Stimulated activated CD8-positive, alpha-beta memory T cell treated with anti-CD3 and anti-CD28 coated beads, Interleukin-12 subunit alpha, Interleukin-12 subunit beta, amount 100 ng/mL, for 4 hours (primary cell): ENCODE measurements at places on chromosomes 4 and X.

DNA sequence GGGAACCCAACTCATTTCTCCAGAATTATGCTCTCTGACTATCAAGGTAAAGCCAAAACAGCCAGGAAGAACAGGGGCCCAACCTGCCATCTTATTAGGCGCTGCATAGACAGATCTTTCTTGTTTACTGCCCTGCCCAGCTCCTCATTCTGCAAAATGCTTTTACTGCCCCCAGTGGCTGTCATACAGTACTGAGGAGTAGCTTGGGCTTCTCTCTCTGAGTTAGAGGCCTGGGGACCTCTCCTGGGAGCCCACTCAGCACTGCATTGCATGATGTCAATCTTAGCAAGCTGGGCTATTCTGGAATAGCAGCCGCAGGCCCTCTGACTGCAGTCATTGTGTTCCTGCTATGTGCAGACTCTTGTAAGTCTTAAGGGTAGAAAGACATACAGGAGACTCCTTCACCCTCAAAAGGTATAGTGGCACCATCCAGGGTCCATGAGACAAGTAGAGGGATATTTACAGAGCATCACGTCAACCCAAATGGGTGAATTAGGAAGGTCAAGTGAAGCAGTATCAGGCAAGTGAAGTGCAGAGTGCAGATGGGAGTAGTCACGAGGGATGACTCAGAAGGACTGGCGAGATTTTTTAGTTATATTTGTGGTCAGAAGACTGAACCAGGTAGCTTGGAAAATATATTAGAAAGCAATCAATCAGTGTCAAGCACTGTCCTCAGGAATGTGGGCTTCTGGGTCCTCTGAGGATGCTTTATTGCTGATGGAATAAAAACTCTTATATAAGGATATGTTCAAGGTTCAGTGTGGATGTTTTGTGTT, 294.1 kb upstream of the SFRP2 start:
- DNase-seq: no peak

GRCh38 chr4:4870576-4871241, 11.2 kb downstream of the MSX1 start:
- DNase-seq: no peak

- DNase-seq: no peak
These were observed 94.5 kb upstream of the GALNTL6 start for GRCh38 chr4:171718665-171719064.

DNA sequence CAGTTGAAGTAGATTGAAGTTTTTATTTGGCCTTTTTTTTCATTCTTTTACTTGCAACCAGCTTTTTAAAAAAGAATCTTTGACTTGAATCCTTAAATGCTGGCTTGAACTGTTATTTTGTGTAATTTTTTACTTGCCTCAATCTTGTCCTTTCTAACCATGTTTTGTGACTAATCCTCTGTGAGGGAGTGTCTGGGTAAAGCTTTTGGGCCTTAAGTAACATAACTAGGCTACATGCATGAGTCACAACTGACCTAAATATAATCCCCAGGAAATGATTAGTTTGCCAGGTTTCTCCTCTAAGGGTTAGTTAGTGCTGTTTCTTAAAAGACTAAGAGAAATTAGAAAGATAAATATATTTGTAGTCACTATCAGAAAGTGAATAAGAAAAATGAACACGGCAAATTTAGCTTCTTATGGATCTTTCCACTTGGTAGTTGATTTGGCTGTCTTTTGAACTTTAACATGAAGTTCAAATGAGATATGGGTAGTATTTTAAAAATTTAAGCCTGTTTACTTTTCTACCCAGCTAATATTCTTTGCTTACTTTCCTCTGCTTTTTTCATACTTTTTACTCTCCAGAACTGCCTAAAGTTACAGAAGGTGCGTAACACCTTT, 13.0 kb downstream of the EXOC1 start:
- DNase-seq: no peak

DNA sequence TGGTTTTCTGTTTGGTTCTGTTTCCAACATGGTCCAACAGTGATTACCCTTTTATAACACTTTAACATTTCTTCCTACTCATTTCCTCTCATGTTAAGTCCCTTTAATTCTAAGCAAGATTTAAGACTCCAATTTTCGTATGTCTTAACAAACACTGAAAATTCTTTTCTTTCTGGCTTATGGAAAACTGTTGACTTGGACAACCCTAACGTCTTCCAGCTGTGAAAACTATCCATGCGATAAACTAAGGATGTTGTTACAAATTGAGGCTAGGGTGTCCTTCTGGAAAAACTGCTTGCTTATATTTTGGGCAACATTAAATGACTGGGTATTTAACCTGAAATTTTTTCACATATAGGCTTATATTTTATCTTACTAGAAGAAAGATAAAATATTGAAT, 33.9 kb upstream of the RTL3 start:
- DNase-seq: no peak

DNA sequence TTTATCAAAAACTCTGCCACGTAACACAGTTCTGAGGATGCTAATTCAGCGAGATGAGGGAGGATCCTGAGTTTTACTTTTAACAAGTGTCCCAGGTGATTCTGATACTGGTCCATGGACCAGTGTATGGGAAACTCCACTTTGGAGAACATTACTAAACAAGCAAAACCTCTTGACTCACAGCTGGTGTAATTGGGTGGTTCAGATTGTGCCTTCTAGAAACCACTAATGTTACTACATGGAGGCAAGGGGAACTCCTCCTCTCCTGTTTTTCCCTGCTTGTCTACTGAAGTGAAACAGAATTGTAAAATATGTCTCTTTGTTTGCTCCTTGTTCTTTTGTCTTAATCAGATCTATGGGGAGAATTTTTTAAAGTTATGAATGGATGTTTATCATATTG, 62.6 kb downstream of the FRAS1 start:
- DNase-seq: no peak

- no peak for DNase-seq
These were observed 73.2 kb downstream of the MTNR1A start for GRCh38 chr4:186481998-186482790.

DNA sequence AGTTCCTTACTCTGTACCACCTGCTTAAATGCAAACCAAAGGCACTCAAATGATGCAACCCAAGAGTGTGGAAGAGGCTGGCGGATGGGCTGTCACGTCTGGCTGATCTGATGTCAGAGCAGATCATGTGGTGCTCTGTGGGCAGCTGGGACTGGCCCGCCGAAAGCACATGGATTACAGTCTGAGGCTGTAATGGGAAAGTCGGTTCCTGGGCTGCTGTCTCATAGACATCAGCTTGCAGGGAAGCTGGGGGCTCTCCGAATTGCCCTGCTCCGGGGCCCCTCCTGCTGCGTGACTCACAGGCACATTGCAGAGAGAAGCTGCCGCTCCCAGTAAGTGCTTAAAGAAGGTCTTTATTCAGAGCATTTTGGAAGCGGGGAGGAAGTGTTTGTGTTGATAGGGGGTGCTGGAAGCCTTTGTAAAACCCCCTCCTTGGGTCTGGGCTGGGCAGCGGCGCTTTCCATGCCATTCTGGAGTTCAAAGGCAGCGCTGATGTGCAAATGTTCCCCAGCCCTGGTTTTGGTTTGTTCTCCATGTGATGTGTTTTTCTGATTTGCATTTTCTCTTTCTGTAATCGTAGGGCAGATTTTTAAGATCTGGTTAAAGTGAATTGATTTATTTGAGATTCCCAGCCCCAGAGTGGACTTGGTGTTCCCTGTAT, 181.1 kb downstream of the LARP7 start:
- DNase-seq: no peak

GRCh38 chrX:69285881-69286564, 120.8 kb upstream of the PJA1 start:
- peak; percentile 17 for DNase-seq

DNA sequence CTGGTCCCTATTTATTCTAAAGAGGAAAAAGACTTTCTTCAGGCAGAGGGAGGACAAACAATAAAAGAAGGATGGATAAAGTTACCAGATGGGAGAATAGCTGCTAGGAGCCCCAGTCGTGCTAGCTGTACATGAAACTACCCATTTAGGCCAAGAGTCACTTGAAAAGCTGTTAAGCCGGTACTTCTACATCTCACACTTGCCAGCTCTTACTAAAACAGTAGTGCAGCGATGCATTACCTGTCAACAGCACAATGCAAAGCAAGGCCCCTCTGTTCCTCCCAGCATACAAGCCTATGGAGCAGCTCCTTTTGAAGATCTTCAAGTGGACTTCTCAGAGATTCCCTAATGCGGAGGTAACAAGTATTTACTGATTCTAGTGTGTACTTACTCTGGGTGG, 1138.8 kb downstream of the ARAP2 start:
- no peak for DNase-seq
